Activated CD4-positive, alpha-beta T cell treated with anti-CD3 and anti-CD28 coated beads for 48 hours (primary cell): ENCODE measurements at places on chromosomes 7 and 10.

DNA sequence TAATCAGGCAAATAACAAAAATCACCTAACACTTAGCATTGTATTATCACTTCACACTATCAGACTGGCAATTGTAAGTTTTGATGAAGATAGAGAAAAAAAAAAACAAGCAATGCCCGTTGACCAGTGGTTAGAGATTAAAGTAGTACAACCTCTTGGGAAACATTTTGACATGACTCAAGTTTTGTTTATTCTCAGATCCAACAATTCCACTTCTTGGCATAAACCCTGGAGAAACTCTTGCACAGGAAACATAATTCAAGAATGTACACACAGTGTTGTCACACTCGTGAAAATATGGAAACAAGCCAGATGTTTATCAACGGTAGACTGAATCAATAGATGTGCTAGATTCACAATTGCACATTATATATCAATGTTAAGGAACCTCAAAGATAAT lies 37.2 kb downstream of the FRMD4A start:
- DNase-seq: no peak

- DNase-seq: no peak
These were observed 227.1 kb downstream of the ADRA2A start for GRCh38 chr10:111303887-111304286.

DNA sequence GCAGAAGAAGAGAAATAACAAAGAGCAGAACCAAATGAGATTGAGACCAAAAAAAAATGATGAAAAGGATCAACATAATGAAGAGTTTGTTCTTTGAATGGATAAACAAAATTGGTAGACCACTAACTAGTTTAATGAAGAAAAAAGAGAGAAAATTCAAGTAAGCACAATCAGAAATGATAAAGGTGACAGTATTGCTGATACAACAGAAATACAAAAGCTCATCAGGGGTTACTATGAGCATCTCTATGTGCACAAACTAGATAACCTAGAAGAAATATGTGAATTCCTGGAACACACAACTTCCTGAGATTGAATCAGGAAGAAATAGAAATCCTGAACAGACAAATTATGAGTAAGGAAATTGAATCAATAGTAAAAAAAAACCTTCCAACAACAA lies 157.1 kb downstream of the ZEB1 start:
- no peak for DNase-seq

DNA sequence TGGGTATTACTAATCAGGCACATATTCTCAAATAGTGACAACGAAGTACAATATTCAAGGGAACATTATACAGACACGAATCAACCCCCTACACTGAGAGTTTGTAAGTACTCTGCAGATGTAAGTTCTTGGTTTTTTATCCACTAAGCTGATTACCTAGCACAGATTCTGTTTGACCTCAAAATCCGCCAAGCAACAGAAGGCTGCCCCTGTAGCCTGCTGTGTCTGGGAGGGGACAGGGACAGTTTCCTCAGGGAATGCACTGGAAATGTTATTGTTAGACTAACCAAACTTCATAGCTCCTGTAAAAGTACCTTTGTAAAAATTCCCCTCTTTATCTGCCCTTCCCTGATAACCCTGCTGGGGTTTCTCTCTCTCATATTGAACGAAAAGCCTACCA lies 45.2 kb upstream of the ZRANB1 start:
- DNase-seq: no peak

GRCh38 chr10:70399177-70399576 lies 4.8 kb upstream of the EIF4EBP2 start:
- DNase-seq: no peak

GRCh38 chr7:77707504-77707992 lies 11.3 kb downstream of the RSBN1L start:
- DNase-seq: no peak
